ENCODE measurements at places on chromosomes 4 and X.

DNA sequence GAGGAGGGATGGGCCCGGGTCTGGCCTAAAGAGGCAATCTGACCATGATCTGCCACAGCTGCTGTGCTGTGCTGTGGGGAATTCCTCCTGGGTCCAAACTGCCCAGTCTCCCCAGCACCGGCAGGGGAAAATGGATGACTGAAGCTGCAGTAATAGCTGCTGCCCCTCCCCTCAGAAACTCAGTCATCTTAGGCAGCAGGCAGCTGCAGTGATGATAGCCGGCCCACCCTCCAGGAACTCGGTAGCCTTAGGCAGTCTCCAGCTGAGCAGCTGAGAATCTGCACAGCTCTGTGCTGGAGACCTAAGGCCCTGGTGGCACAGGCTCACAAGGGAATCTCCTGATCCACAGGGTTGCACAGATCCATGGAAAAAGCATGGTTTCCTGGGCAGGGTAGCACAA is 113.4 kb upstream of the USP38 start:
- DNase-seq, result no peak

GRCh38 chrX:41634284-41634683 is 54.5 kb upstream of the GPR34 start:
- peak; percentile 91 for DNase-seq

- DNase-seq, result no peak
Measured at GRCh38 chrX:140501321-140501720, 3.5 kb downstream of the SOX3 start.

- DNase-seq, result no peak
Measured at GRCh38 chr4:138003248-138003647, 238.9 kb downstream of the SLC7A11 start.

GRCh38 chrX:111521169-111521568 is 9.7 kb downstream of the SERTM2 start:
- DNase-seq, result no peak

GRCh38 chr4:188780028-188780427 is 640.8 kb downstream of the TRIML1 start:
- DNase-seq, result no peak

- no peak for DNase-seq
Measured at GRCh38 chr4:93828995-93829819, 654 bp downstream of the ATOH1 start.

GRCh38 chr4:76881375-76881774 is 16.6 kb downstream of the SOWAHB start:
- no peak for DNase-seq

DNA sequence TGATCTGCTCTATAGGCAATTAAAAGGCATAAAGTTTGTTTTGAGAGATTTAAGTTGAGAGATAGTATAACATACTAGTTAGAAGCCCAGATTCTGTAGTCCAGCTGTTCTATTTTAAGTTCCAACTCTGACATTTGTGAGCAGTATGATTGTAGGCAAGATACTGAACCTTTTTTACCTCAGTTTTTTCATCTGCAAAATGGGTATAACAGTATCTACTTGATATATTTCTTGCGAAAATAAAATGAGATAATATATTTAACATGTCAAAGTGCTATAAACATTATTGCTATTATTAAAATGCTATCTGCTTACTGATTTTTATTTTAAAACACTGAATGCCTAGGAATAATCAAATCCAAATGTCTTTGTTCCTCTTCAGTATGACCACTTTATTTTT is 19.2 kb downstream of the TMPRSS11F start:
- DNase-seq, result no peak

GRCh38 chr4:118400356-118400755 is 47.6 kb upstream of the PRSS12 start:
- no peak for DNase-seq

GRCh38 chr4:18020671-18021469 is 685 bp downstream of the LCORL start:
- DNase-seq, result peak; percentile 80

DNA sequence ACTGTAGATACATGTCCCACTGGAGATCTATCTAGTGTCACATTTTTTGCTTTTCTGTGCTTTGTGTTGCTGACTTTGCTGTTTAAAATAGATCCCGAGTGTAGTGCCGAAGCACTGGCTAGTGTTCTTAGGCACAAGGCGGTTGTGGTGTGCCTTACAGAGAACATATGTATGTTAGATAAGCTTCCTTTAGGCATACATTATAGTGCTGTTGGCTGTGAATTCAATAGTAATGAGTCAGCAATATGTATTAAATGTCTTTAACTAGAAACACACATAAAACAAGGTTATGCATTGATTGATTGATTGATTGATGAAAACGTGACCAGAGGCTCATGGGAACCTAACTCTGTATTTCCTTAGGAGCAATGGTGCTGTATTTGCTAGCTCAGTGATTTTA is 56.2 kb downstream of the COX7B2 start:
- no peak for DNase-seq

DNA sequence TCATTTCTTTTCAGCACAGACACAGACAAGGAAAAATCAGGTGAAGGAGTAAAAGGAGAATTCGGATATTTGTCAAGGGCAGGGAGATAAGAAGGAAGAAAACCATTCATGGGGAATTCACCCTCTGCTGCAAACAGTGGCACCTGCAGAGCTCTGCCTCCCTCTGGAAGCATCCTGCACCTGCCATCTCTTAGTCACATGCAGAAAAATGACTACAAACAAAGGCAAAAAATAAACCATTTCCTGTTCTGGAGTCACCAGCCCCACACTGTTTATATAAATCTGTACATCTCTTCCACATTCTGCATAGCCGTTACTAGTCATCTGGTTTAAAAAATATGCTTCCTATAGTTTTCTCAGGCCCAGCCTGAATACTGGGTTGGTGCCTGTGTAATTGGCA is 205.3 kb downstream of the ARAP2 start:
- DNase-seq, result no peak

- DNase-seq, result no peak
Measured at GRCh38 chr4:127759893-127760292, 22.2 kb upstream of the HSPA4L start.

DNA sequence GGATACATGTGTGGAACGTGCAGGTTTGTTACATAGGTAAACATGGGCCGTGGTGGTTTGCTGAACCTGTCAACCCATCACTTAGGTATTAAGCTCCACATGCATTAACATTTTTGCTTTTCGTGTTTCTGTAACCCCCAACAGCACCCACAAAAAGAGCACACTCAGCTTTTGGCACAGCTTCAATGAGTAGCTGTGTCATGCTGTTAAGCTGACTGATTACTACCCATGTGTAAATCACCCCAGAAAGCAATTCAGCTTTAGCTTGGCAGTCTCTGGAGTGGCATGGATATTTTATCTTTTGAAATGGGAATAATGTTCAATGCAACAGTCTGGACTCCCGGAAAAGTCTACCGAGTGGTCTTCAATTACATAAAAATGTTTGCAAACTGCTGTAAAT is 734.3 kb downstream of the STIM2 start:
- DNase-seq, result no peak

DNA sequence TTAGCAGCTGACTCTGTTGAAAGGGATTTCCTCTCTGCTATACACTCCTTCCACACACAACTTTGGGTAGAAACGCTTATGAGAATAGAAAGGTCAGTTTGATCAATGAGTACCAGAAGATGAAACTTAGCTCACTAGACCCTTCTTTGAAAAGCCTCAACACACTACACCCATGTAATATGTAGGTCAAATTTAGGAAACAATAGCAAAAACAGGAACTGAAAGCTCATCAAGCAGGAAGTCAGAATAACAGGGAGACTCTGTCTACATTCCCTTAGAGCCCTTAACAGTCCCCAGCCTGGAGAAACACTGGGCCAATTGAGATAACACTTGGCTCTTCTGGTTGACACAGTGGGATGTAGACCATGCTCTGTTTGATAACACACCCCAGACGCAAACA is 30.7 kb downstream of the SRPX2 start:
- DNase-seq, result peak; percentile 32

All from inflammatory macrophage (primary cell).